Stimulated activated CD8-positive, alpha-beta memory T cell treated with anti-CD3 and anti-CD28 coated beads, Interleukin-2, amount 100 ng/mL, for 48 hours (primary cell): ENCODE measurements at places on chromosomes 11 and 22.
A peak's percentile ranks its signal among the peaks of the same experiment; 100 is the strongest.

DNA sequence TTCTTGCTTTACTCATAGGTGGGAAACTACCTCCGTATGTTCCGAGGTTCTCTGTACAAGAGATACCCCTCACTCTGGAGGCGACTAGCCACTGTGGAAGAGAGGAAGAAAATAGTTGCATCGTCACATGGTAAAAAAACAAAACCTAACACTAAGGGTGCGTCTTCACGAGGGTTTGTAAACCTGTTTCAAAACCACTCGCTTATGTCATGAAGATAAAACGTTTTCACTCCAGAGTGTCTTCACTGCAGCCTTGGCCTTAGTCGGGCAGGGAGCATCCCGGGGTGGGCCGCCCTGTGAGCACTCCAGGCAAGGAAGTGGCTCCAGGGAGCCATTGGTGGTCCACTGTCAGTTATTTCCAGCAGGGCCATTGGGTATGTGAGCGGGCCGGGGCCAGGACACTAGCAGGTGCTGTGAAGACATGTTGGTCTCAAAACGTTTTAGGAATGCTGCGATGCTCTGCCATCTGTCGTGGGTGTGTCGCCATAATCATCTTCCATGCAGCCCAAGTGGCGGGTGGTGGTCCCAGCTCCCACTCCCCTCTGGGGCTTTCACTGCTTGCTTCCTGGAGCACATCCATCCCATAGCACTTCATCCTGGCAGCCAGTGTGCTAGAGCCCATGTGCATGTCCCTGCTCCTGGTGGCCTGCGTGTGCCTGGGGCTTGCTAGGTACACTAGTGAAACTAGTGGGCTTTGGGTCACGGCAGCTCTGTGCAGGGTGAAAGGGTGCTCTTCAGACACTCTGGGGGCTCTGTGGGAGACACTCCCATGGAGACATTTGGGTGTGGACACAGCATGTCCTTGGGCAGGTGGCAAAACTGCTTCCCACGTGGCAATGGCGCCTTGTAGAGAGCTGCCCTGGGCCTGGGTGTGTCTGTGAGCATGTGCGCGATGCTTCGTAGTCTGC is 5.2 kb downstream of the SMARCB1 start:
- DNase-seq, result no peak

GRCh38 chr22:45263463-45264269 is 21.1 kb upstream of the UPK3A start:
- no peak for DNase-seq

GRCh38 chr22:17969701-17970113 is 54.7 kb downstream of the MICAL3 start:
- DNase-seq, result no peak

DNA sequence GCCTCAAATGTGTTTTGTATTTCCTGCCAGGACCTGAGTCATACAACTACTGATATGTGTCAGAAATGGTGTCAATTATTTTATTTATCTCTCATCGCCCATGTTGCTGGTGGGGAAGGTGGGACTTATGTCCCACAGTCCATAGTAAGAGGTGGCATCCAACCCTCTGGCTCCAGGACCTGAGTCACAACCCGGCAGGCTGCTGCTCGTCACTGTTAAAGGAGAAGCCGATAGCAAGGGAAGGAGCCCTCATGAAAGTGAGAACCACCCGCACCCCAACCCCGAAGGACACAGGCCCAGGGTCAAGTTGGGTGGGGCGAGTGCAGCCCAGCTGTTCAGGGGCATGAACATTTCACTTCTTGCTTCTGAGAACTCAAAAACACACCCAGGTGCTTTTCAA is 33.1 kb upstream of the TP53I11 start:
- no peak for DNase-seq

DNA sequence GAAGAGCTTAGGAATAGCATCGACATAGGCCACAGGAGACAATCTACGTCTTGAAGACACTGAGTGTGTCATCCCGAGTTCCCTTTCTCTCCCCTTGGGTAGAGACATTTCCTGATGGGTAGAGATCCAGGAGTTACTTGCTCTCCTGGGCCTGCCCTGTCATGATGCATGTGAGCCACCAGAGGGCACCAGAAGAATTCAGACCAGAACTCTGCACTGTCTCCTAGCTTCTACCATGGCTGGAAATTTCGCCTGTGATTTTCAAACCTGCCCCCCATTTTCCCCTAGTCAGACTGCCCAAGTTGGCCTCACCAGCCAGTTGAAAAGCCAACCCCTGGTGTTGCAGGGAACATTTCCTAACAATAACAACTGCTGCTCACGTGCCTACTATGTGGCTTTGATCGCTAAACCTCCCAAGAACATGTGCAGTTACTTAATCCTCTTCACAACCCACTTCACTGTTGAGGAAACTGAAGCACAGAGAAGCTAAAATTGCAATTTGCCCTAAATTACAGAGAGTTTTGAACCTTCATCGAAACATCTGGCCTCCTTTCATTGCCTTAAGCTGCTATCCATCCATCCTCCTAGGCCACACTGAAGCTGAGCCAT is 47.2 kb downstream of the C11orf58 start:
- DNase-seq, result peak; percentile 50

GRCh38 chr22:20881231-20881630 is 22.4 kb downstream of the SNAP29 start:
- no peak for DNase-seq

- DNase-seq, result no peak
Observed at GRCh38 chr11:59182457-59183151, 10.7 kb downstream of the DTX4 start.

DNA sequence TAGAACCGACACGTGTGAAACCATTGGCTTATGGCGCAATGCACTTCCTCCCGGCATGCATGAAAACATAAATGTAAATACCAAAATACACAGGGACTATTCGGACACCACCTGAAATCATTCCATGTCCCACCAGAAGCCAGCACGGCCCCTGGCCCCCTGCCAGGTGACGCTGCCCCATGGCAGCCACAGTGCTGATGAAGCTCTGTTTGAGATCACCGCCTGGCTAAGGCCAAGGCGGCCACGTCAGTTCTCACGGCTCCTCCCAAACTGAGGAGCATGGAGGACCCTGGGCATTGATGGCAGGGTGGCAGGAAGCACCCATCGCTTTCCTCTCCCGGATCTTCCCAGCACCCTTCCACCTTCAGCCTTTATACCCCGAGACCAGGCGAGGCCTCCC is 89.5 kb downstream of the CDKN1C start:
- DNase-seq, result no peak

- no peak for DNase-seq
Observed at GRCh38 chr11:33086017-33086416, 46.6 kb downstream of the TCP11L1 start.

DNA sequence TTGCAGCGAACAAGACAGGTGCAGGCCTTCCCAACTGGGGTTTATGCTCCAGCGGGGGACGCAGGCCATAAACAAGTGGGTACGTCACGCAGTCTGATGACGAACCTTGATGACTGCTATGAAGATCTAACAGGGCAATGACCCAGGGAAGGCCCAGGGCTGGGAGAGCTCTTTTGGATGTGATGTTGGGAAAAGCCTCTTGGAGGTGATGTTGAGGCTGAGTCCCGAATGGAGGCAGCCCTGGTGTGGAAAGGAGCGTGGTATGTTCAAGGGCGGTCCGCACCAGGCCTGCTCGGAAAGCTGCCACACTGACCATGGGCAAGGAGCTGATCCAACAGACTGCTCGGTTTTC is 5.8 kb downstream of the FADS2 start:
- no peak for DNase-seq

DNA sequence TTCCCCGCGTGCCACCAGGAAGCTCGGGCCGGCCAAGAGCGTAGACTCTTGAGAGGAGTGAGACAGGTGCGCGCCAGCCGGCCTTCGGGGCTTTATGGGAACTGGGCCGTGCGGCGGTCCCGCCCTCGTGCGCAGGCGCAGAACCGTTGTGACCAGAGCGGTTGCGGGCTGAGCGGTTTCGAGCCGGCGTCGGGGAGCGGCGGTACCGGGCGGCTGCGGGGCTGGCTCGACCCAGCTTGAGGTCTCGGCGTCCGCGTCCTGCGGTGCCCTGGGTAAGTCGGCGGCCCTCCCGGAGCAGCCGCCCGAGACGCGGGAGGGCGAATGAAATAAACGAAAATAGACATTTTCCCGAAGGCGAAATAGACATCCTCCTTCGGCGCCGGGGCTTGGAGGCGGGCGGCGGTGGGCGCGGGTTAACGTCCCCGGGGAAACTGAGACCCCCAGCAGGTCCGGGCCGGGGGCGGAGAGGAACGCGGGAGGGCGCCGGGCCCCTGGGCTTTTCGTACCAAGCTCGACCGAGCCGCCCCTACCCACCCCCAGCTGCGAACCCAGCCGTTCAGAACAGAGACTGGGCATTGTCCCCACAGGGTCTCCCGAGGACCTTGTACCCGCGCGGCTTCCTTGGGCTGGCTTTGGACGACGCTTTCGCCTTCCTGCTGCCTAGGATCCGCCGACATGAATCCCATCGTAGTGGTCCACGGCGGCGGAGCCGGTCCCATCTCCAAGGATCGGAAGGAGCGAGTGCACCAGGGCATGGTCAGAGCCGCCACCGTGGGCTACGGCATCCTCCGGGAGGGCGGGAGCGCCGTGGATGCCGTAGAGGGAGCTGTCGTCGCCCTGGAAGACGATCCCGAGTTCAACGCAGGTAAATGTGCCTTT is at the start of gene ASRGL1:
Gene ASRGL1, plus strand, starts transcription at position 146 of the 879 bp plus-strand sequence. Its CDS starts 530 bp downstream, at position 676.
- peak; percentile 63 for DNase-seq

GRCh38 chr22:46801826-46802607 is 39.6 kb downstream of the TBC1D22A start:
- DNase-seq, result no peak

DNA sequence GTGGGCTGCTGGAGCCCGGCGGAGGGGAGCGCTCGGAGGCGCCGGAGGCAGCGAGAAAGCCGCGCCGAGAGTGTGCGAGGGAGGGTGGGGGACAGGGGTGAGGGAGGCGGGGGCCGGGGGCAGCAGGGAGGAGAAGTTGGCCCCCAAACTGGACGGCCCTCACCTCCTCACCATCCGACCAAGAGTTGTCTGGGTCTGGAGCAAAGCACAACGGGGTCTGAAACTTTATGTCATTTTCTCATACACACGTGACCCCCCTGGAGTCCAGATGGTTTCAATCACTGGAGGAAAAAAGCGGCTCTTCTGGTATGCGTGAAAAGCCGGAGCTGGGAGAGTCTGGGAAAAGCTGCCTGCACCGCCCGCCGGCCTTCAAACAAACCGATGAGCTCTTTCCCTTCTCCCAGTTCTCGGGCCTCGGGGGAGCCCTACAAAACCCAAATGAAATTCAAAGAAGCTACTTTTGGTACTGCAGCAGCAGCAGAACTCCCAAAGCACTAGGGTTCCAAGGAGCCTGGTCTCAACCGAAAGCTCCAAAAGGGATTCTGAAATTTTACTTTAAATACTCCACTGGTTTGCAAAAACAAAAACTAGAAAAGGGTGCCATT is 39.7 kb upstream of the AKIP1 start:
- no peak for DNase-seq

DNA sequence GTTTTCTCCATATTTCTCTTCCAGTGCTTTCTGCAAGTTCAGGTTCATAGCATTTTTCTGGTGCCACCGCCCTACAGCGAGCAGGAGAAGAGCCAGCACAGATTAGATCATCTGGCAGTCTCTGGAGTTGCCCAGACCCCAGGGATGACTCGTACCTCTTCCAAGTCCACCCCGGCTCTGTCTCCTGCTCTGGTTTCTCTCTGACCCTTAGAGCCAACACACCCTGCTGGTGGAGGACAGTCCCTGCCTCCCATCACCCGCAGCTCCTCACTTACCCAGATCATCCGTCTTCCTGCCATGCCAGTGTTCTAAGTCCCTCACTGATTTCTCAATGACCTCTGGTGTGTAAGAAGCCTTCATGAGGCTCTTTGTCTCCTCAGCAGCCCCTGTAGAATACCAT is 28.0 kb downstream of the TST start:
- no peak for DNase-seq

- no peak for DNase-seq
Observed at GRCh38 chr11:69552951-69553350, 71.5 kb downstream of the LINC01488 start.

DNA sequence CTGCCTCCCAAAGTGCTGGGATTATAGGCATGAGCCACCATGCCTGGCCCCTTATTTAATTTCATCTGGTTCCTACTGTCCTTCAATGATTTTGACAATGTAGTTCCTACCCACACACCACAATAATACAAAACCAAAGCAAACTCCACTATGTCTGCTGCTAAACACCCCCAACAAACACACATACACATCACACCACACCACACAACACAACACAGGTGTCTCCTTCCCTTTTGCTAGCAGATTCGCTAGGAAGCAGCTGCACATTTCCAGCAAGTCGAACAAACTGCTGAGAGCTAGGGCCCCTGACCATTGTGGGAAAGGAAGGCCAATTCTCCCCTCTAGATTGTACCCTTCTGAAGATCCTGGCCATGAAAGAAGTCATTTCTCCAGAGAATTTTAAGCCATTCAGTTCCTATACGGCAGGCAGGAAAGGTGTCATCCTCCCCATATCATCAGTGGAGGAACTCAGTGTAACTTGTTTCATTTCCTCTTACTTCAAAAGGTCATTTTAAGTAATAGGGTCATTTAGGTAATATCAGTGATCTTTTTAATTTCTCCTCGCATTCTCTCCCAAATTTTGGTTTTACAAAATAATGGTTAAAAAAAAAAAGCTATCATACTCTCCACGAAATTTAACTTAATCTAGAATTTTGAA is 18.5 kb downstream of the NUMA1 start:
- no peak for DNase-seq

DNA sequence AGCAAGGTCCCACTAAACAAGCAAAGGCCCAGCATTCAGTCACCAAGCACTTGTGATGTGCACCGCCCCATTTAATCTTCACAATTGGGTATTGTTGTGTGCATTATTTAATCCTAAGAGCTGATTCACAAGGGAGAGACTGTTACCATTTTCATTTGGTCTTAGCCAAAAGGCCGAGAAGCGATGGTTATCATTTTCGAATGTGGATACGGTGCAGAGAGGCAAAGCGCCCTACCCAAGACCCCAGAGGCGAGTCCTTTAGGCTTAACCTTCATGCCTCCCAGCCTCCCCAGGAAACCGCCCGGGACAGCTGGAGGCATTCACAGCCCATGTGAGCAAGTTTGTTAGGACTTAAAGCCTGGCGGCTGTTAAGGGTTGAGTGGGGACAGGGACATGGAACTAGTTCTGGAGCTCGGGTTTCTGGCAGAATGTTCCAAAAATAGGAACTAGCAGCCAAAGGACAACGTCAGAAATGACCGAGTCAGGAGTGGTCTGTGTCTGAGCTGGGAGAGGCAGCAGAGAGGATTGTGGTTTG is 13.0 kb upstream of the UPK3A start:
- no peak for DNase-seq
